Stimulated activated CD8-positive, alpha-beta memory T cell treated with anti-CD3 and anti-CD28 coated beads, Interleukin-15, amount 100 ng/mL, for 4 hours (primary cell): ENCODE measurements at places on chromosomes 11 and 22.

GRCh38 chr11:67437082-67437808 is at the start of gene PTPRCAP:
Gene PTPRCAP (minus strand): TSS chr11:67437682. CDS start chr11:67437619, 63 bp downstream.
- peak; percentile 57 for DNase-seq

- DNase-seq: no peak
Measured at GRCh38 chr11:85680897-85681296, 5.1 kb downstream of the CCDC89 start.

- DNase-seq: no peak
Measured at GRCh38 chr22:28344918-28345703, 334.5 kb downstream of the TTC28 start.

DNA sequence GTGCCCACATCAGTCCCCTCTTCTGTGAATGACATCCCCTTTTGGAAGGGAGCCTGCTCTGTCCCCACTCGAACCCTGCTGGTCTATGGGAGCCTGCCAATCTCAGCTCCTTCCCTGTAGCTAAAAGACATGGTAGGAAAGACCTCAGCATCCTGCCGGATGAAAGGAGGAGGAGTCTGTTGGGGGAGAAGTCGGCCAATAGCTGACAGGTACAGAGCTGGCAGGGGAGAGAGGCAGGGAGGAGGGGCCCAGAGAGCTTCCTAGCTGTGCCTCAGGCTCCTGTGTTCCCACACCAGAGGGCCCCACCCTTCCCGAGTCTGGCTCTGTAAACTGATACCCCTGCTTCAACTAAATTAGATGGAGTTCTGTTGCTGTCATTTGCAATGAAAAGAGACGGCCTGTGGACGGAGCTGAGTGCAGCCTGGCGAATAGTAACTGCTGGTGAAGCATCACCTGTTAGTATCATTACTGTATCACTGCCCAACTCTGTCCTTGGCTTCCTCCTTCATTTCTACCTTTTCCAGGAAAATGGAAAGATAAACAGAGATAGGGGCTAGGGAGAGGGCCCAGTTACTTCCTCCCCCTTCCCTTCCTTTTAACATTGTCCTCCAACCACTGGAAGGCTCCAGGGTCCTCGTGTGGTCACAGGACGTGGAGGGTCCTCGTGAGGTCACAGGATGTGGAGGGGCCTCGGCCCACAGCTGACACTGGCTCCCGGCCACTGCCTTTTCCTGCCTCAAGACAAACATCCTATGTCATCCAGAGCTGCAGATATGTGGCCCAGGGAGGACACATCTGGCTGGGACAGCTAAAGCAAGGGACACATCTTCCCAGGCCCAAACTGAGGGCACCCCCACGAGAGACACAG is 15.1 kb downstream of the FXYD6 start:
- DNase-seq: no peak

GRCh38 chr11:13026722-13027121 is 17.6 kb downstream of the RASSF10 start:
- DNase-seq: no peak

DNA sequence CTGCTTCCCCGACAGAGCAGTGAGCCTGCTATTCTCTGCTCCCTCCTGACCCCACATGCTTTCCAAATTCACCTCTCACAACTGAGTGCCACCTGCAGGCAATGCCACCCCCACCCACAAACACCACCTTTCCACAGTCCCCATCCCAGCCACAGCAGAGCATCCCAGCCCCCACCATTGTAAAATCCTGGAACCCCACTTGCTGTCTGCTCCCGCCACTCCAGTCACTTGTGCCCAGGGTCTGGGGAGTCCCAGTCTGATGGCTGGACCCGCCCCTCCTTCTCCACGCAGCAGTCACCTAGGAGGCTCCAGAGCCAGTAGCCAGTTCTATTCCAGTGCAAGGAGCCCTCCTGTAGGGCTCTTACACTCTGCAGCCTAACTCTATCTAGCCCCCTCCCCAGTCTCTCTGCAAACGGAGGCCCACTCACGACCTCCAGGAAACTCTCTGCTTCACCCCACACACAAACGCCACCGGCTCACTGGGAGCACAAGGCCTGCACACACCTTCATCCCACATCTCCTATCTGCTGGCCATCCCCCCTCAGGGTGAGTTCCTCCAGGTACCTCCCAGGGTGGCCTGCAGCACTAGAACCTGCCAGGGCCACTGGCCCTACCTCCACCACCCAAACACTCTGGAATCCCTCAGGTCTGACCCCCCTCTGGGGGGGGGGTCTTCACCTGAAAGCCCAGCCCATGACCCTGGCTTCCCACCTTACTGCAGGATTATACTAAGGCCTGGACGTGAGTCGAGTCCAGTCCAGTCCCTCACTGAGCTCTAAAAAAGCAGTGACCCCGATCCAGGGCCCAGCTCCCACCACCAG is 1.4 kb downstream of the GNB1L start:
- DNase-seq: no peak

DNA sequence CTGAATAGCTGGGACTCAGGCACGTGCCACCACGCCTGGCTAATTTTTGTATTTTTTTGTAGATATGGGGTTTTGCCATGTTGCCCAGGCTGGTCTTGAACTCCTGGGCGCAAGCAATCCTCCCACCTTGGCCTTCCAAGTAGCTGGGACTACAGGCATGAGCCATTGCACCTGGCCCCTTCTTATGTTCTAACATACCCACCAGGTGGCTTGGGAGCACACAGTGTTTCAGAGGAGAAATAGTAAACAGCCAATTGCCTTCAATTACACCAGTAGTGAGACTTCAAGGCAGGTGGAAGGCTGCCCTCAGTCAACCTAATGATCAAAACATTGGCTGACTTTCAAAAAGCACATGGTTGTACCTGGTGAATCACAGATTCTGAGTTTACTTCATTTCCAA is 167.2 kb downstream of the SWAP70 start:
- no peak for DNase-seq

DNA sequence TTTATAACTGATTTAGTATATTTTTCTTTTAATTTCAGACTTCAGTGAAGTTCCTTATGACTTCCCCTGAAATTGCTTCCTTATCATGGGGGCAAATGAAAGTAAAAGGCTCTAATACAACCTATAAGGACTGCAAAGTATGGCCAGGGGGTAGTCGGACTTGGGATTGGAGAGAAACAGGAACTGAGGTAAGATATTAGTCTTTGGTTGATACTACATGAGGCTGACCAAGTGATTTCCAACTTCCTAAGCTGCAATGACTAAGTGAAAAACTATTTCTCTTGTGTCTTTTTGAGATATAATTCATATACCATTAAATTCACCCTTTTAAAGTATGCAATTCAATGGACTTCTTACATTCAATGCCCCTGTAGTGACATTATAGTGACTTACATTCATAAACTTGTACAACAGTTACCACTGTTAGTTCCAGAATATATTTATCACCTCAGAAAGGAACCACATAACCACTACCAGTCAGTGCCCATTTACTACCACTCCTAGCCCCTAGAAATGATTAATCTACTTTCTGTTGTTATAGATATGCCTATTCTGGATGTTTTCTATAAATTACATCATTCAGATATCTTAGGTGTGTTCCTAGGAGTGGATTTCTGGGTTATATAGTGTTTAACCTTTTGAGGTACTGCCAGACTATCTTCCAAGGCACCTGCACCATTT is 21.6 kb downstream of the AAMDC start:
- no peak for DNase-seq

GRCh38 chr11:1193326-1194230 is 29.3 kb upstream of the MUC5B start:
- DNase-seq: no peak

- DNase-seq: no peak
Measured at GRCh38 chr11:19332476-19332875, 91.7 kb upstream of the E2F8 start.

DNA sequence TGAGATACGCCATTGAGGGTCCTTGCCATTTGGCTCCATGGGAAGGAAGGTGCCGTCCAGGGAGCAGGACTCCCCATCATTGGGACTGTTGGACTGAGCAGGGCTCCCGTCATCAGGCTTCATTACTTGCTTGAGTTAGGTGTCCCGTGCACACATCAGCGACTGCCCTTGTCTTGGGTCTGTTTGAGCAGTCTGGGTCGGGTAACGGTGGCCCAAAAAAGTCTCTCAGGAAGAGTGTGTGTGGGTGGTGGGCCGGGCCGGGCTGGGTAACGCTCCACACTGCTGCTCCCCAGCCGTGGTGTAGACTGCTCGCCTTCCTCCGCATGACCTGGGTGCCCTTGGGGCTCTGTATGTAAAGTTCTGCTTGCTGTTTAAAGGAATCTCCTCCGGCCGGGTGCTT is 293.5 kb downstream of the TBC1D22A start:
- DNase-seq: no peak

DNA sequence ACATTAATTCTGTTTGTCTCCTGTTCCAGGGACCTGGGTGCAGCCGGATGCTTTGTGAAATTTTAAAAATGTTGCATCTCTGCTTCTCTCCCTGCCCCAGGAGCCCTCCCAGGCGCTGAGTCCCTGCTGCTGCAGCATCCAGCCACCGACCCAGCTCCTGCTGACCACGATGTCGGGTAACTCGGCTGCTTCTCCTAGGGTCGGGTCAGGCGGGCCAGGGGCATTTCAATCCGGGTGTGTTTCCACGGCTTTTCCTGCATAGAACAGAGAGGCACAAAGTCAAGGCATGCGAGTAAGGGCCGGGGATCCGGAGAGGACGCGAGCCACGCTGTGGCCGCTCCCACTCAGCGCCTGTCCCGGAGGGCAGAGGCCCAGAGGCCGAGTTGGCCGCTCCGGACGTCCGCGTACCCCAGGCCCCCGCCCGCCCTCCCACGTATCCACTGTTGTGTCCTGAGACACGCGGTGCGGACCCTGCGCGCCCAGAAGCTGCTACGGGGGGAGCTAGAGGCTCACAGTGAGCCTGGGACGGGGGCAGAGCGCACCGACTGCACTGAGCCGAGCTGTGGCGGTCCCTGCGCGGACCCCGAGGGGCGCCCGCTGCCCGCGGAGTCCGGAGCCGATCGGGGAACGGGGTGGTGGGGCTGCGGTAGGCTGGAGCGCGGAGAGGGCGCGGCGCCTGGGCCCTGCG is at the start of gene POU2AF3:
Gene POU2AF3 (plus strand): TSS at position 134 of the 688 bp plus-strand sequence. CDS start 36 bp downstream, at position 170.
- no peak for DNase-seq
